Activated CD4-positive, CD25-positive, alpha-beta regulatory T cell treated with anti-CD3 and anti-CD28 coated beads, Interleukin-2, amount 50 U/mL, for 72 hours (primary cell): ENCODE measurements at places on chromosomes 5 and 9.

DNA sequence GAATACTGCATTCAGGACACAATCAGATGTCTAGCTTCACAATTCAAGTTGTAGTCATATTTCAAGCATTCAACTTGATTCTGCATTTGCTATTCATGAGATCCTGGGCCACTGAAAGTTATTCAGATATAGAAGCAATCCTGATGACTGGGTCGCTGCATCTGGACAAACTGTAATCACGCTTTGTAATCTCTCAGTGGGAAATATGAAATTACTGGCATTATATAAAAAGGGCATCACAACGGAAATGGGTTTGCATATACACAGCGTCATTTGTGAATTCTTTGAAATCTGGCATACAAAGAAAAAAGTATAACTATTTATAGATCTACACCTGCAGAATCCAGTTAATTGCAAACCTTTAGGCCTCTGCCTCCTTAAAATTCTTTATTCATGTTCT lies 102.2 kb downstream of the PARP8 start:
- DNase-seq = no peak

DNA sequence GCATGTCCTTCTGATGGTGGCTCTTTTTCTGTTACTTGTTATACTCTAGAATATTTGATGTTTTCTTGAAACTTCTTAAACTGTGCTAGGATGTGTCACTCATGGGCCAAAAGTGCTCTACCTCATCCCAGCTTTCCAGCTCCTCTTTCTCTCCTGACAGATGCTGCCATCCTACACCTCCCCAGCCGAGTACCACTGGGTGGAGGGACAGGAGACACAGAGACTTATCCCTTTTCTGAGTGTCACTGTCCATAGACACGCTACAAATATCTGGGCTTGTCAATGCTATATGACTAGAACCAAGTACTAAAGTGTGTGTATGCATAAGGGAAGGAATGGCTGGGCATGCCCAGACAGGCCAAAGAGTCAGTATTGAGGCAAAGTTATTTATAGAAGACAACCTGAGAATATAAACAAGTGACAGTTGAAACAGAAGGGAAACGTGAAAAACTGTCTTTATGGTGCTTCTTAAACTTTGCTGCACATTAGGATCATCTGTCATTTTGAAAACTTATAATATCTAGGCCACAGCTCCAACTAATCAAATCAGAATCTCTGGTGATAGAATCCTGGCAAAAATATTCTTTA lies 188.0 kb downstream of the CARTPT start:
- DNase-seq = no peak

GRCh38 chr9:82436475-82436874 lies 447.9 kb downstream of the SPATA31D1 start:
- no peak for DNase-seq

GRCh38 chr9:128928624-128929023 lies 7.8 kb downstream of the PHYHD1 start:
- DNase-seq = no peak

DNA sequence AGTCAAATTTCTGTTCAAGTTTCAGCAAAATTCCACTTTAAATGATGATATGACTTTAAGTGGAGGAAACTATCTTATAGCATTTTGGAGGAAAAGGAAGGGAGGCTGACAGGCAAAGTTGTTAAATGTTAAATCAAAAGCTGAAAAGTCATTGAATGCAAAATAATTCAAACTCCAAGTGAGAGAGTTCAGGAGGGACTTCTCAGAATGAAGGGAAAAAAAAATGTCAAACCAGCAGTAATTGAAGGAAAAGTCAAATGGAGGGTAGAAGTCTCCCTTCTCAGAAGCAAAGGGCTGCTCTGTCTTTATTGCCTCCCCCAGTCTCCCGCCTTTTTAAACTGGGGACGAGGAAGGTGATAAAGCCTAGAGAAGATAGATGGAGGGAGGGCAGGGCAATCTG lies 134.8 kb downstream of the CMYA5 start:
- DNase-seq = no peak

GRCh38 chr9:87659534-87660419 lies 66.1 kb upstream of the CTSL start:
- DNase-seq = no peak

DNA sequence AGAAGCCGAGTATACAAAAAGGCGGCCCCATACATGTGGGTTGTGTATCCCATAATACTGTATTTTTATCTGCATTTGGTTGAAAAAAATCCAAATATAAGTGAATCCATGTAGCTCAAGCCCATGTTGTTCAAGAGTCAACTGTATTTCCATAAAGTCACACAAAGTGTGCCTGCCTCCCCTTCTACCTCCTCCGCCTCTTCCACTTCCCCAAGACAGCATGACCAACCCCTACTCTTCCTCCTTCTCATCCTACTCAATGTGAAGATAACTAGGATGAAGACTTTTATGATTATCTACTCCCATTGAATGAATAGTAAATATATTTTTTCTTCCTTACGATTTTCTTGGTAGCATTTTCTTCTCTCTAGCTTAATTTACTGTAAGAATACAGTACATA lies 92.7 kb downstream of the RFX3 start:
- DNase-seq = no peak

- no peak for DNase-seq
These were observed 22.0 kb upstream of the GTF3C5 start for GRCh38 chr9:133008824-133009223.

GRCh38 chr5:50969151-50970031 lies 303.0 kb downstream of the PARP8 start:
- no peak for DNase-seq

DNA sequence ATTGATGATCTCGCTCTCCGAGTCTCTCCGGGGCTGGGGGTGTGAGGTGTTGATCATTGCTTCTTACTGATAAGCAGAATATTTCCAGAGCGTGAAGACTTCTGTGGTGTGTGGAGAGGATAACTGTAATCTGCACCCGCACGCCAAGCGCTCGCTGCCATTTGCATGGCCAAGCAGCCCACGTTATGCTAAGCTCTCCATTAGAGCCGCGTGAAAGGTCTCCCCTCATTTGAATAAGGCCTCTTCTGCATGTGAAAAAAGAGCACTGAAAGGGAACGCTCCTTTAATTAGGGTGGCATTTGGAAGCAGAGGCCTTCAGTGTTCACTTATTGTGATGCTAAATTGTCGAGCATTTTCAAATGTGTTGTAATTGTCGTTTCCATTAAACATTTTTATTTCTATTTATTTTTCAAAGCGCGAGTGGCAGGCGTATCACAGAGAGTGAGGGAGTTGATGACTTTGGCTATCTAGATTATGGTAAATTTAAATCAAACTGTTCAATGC lies 163.6 kb upstream of the IRX2 start:
- no peak for DNase-seq

- no peak for DNase-seq
These were observed 5.8 kb downstream of the OTP start for GRCh38 chr5:77632526-77633206.

GRCh38 chr5:31270396-31270795 lies 76.9 kb downstream of the CDH6 start:
- no peak for DNase-seq

DNA sequence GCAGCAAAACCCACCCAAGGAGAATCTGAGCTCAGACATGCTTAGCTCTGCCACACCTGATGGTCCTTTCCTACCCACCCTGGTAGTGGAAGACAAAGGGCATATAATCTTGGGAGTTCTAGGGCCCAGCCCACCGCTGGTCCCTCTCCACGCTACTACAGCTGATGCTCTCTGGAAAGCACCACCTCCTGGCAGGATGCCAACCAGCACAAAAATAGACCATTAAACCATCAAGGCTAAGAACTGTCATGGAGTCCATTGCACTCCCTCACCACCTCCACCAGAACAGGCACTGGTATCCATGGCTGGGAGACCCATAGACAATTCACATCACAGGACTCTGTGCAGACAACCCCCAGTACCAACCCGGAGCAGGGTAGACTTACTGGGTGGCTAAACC lies 111.0 kb upstream of the IL7R start:
- no peak for DNase-seq

- peak; percentile 82 for DNase-seq
These were observed 26.9 kb upstream of the EEIG1 start for GRCh38 chr9:128007566-128008138.

DNA sequence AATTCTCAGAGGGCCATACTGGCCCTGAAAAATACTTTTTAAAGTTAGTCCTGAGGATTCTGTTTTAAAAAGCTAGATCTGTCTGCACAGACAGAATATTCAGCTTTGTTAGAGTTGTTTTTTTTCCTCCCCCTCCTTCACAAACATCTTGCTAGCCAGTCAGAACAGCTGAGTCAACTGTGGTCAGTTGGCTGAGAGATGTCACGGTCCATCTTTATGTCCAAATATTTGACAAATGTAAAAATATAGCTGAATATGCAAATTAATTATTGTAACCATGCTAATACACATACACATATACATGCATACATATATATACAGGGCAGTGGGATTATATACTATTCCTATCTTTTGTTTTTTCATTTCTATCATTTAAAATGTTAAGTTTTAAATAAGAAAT lies 33.9 kb downstream of the UNC13B start:
- DNase-seq = no peak

DNA sequence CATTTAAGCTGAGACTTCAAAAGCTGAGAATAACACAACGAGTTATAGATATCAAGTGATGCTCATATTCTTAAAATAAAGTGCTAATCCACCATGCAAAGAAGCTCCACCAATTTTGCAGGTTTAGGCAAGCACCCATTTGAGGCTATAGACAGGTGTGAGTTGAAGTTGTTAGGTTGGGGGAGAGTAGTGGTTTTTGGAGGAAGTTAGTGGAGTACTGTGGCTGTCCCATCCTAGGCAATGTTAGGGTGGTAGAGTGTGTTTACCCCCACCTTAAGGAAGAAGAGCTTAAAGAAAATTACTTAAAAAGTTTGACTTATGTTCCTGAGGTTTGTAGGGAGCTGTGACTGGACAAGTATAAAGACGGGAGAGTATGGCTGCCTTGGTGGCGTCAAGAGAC lies 98.9 kb upstream of the MAN2A1 start:
- no peak for DNase-seq

DNA sequence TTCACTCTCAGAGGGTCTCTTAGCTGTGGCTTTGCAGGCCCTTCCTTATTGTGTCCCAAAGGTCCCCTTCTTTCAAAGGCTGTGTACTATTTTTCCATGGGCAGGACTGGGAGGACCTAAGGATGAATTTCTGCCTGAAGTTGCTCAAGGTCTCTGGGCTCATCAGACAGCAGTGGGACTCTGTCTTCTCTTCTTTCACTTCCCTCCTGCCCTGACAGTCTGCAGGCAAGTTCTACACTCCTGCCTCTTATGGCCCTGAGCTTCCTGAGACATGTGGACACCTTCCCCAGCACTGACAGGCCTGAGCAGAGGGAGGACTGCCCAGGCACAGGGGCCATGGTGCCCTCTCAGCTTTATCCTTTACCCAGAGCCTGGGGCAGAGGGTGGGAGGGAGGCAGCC lies 14.8 kb downstream of the ENHO start:
- no peak for DNase-seq

DNA sequence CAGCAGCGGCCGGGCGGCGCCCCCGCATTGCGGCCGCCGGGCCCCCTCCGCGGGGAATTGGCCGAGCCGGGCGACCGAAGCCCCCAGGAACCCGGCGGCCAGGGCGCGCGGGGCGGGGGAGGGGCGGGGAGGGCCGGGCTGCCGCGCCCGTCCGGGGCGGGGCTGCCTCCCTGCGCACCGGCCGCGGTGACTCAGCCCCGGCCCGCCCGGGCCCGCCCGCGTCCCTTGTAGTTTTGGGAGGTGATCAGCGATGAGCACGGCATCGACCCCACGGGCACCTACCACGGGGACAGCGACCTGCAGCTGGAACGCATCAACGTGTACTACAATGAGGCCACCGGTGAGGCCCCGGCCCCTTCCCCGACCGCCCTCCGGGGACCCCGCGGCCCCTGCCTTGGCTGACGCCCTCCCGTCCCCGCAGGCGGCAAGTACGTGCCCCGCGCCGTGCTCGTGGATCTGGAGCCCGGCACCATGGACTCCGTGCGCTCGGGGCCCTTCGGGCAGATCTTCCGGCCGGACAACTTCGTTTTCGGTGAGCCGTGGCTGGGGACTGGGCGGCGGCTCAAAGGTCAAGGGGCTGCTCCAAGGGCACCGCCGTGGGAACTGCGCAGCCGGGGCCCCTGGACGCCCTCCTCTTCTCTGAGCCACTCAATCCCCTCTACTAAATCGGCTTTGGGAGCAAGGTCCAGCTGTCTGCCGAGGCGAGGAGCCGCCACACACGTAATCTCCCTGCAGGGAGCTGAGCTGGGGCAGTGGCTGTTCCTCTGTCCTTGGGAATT lies 592 bp downstream of the TUBB4B start:
- peak; percentile 72 for DNase-seq

DNA sequence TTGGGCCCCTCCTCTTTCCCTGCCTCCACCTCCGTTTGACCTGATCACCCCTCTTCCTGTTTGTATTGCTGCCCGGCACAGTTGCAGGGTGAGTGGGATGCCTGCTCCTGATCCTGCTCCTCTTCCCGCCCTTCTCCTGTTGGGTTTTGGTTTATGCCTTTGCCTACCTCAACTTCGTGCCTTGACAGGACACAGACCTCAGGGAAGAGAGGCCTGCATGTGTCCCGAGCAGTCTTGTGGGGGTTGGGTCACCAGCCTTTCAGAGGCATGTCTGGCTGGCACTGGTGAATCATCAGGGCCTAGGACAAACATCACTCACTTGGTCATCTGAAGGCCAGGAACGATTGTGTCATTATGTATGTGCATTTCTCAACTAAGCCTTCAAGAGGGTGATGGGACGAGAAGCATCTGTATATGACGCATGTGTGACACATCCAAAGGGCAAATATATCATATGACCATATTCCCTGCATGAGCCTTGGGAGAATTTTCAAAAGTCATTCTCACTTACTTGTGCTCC lies 56.9 kb downstream of the NPR3 start:
- DNase-seq = no peak

- DNase-seq = peak; percentile 17
These were observed 73.4 kb downstream of the ADAMTS2 start for GRCh38 chr5:179271821-179272325.

DNA sequence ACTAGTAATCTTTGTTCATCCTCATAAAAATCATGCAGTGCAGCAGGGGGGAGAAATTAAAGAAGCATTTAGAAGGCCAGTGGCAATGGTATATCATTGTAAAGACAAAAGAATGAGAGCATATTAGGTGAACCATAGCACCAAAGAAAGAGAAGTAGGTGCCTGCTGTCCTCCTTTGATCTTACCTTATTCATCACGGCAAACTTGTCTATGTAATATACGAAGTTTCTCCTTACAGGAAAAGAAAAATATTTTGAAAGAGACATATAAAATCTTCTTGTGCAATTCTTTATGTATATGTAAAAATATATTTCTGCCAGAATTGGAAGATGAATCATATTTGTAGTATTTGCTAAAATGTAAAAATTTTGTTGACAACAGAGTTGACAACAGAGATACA lies 411.3 kb upstream of the ARRDC3 start:
- DNase-seq = no peak

GRCh38 chr9:134186471-134187109 lies 22.2 kb upstream of the RNU6ATAC start:
- DNase-seq = no peak

GRCh38 chr5:133106761-133107572 lies 55.2 kb downstream of the HSPA4 start:
- no peak for DNase-seq

- DNase-seq = no peak
These were observed 256.4 kb downstream of the ICE1 start for GRCh38 chr5:5678909-5679308.

- no peak for DNase-seq
These were observed 3.6 kb upstream of the CPEB4 start for GRCh38 chr5:173884402-173885053.
